ENCODE measurements at places on chromosomes 16 and 17. TPM values are rescaled to one million over a fixed set of nuclear protein-coding genes. Genes with fewer than 3 reads are reported as not detected.

Gene SLC12A3
- total RNA-seq: 0.26 TPM

DNA sequence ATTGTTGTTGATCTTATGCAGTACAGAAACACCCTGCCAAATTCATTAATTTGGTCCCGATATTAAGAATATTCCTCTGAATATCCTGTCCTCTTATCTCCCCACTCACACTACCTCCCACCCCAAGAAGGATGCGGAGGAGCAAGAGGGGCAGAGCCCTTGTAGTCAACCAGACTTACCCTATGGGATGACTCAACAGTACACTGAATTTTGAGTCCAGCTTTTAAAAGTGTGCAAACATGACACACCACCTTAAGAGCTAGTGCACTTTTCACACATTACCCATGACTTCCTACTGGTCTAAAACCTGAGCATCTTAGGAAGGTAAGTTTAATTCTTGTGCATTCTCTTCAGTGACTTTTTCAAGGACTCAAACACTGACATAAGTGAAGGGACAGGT is 9.5 kb downstream of the USP22 start:
- DNase-seq: no peak

DNA sequence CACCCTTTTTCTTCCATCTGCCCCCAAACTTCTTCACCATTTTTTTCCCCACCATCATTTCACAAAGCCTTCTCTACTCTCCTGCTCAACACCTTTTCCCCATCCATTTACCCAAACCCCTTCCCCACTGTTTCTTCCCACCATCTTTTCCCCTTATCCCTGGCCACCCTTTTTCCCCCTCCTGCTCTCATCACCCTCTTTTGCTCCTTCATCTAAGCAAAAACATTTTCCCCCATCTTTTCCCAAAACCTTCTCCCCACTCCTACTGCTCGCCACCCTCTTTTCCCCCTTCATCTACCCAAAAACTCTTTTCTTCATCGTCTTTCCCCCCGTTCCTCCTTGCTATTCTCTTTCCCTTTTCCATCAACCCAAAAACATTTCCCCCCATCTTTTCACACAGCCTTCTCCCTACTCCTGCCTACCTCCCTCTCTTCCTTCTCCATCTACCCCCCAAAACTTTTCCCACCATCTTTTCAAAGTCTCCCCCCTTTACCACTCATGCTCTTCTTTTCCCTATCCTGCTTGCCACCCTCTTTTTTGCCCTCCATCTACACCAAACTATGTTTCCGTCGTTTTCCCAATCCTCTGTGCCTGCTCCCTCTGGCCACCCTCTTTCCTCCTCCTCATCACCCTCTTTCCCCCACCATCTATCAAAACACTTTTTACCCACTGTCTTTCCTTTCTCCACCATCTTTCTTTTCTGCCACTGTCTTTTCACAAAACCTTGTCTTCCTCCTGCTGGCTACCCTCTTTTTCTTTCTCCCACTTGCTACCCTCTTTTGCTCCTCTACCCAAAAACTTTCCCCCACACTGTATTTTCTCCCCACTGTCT is 205.8 kb upstream of the WSB1 start:
- no peak for DNase-seq

GRCh38 chr17:58325976-58326468 is 2.6 kb downstream of the TSPOAP1 start:
- no peak for DNase-seq

- DNase-seq: peak; percentile 40
These were observed 243.9 kb downstream of the CDH8 start for GRCh38 chr16:61792194-61792909.
